ENCODE measurements at places on chromosomes 5 and 9.

GRCh38 chr9:125784286-125785049 is 37.3 kb downstream of the PBX3 start:
- no peak for DNase-seq

- DNase-seq, result no peak
Observed at GRCh38 chr9:131624636-131625507, 79.5 kb downstream of the PRRT1B start.

DNA sequence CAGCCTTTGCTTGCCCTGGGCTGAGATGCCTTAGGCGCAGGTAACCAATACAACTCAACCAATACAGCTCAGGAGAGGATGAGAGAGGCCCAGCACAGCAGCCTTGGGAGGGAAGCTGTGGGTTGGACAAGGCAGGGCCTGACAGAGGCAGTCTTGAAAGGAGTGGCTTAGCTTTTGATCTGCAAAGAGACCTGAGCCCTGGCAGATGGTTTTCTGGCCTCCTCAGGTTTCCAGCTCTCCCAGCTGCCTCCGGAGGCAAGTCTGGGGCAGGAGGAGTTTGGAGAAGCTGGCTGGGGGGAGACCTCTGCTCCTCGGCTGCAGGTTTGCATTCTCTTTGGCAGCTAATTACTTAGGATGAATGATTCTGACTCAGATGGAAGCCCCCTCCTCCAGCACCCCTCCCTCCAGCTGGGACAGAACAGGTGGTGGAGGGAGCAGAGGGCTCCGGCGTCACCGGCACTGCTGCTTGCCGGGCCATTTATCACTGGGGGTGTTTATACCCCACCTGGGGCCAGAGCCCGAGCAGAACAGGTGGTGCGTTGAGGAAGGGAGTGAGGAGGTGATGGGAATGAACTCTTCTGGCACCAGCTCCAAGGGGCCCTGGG is 50.8 kb downstream of the TSPAN17 start:
- no peak for DNase-seq

DNA sequence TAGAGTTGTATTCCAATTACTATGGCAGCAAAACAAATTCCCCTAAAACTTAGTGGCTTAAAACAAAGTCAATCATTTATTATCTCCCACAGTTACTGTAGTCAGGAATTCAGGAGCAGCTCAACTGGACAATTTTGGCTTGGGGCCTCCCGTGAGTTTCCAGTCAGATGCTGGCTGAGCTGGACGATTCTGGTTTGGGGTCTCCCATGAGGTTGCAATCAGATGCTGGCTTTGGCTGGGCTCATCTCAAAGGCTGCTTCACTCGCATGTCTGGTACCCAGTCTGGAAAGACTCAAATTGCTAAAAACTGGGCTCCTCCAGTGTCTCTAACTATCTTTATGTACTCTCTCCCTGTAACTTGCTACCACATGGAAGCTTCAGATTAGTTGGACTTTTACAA is 130.1 kb downstream of the C5orf15 start:
- DNase-seq, result no peak

GRCh38 chr5:157729858-157730257 is 1.4 kb upstream of the THG1L start:
- no peak for DNase-seq

- no peak for DNase-seq
Observed at GRCh38 chr9:75365196-75365595, 276.9 kb downstream of the OSTF1 start.

- no peak for DNase-seq
Observed at GRCh38 chr5:66597183-66597757, 1.1 kb downstream of the MAST4 start.

- DNase-seq, result no peak
Observed at GRCh38 chr9:5786370-5787127, 46.4 kb downstream of the ERMP1 start.

DNA sequence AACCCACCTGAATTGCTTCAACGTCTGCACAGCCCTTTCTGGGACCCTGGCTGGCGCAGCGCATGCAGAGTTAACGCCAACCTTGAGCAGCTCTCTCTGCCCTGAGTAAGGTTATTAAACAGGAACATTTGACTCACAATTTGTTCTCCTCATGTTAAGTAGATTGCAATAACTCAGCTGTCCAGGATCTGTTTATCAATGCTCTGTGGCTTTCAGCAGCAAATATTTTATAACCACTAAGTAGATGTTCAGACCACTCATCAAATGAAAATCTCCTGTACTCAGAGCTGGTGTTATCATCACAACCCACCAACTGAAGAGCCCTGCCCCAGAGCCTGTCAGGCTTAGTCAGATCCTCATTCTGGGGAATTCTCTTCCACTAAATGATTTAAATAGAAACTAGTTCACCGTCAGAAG is 403.0 kb downstream of the ZNF608 start:
- DNase-seq, result peak; percentile 91

DNA sequence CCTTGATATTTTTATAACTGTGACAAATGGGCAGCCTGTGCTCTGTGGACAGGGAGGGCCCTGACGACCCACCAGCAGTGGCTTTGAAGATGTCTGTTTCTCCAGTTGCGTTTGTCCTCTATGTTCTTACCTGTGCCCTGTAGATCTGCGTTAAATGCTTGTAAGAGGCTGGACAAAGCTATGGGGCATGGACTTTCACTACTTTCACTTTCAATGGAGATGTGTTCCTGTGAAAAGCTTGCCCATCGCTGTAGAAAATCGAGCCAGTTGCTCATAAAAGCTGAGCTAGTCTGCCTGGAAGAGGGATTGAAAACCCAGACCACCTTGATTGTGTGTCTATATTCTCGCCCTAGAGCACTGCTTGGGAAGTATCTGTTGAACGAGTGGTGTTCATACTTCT is 74.1 kb downstream of the PSAT1 start:
- no peak for DNase-seq

DNA sequence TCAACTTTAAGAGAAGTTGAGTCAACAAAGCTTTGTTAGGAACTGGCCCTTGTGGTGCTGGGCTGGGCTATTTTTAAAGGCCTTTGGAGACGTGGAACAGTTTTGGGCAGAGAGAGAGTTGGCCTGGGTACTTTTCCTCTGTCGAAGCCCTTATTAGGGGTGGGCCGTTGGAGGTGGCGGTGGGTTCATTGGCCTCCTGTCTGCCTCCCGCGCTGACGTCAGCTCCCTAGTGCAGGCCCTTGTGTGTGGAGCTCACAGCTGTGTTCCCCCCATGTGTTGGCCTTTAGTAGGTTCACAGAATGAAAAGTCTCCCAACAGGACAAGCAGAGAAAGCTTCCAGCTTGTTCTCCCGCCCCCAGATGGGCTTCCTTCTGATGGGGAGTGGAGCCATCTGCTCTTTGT is 2.7 kb downstream of the NCS1 start:
- no peak for DNase-seq

DNA sequence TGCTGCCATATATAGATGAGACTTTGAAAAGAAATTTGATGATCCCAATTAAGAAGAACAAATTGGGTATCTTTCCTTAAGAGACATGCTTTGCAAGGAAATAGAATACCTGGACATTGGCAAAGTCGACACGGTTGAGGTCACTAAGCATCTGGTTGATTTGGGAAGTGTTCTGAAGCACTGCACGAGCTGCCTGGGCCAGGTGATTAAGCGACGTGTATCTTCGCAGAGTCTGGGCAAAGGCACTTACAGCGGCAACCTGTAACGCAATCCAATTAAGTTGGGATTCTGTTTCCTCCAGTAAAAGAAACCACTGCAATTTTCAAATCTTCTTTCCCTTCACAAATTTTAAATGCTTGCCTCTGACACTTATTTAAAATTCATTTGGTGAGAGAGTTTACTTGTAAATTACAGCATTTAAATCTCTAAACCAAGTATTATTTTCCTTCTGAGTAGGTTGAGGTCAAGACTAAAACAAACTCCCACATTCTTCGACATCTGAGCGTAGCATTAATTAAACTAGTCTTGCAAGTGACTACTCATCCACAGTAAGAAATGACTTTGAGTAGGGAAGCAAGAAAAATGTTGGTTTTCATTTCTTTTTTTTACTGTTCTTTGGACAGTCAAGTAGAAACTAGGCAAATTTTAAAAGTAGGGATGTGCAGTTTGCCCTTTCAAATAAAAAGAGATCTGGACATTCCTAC is 262.8 kb downstream of the RFX3 start:
- no peak for DNase-seq

GRCh38 chr9:21681641-21682040 is 120.8 kb upstream of the MTAP start:
- peak; percentile 59 for DNase-seq

DNA sequence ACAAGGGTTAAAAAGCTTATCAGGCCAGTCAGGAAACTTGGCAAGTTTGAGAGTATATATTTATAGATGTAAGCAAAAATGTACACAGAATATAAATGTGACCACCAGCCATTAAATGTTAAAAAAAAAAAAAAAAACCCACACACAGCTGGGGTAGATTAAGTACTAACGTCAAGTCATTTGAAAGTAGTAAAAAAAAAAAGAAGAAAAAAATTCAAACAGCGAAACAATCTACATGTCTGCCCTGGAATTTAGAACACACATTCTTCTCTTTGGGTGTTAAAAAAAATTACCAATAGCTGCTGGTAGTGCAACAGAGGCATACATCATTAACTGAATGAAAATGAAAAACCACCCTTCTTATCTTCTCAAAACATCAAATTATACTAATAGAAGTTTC is 269.7 kb downstream of the MLLT3 start:
- DNase-seq, result no peak

- no peak for DNase-seq
Observed at GRCh38 chr5:107112216-107112615, 558.5 kb downstream of the EFNA5 start.

- no peak for DNase-seq
Observed at GRCh38 chr9:37998881-37999587, 70.0 kb downstream of the SHB start.

- DNase-seq, result no peak
Observed at GRCh38 chr5:15447209-15447608, 52.8 kb upstream of the FBXL7 start.

GRCh38 chr9:126860757-126861466 is 473 bp downstream of the ZBTB34 start:
- DNase-seq, result peak; percentile 11
